GOT3 (cell line): ENCODE measurements at places on chromosomes 1 and 21.

DNA sequence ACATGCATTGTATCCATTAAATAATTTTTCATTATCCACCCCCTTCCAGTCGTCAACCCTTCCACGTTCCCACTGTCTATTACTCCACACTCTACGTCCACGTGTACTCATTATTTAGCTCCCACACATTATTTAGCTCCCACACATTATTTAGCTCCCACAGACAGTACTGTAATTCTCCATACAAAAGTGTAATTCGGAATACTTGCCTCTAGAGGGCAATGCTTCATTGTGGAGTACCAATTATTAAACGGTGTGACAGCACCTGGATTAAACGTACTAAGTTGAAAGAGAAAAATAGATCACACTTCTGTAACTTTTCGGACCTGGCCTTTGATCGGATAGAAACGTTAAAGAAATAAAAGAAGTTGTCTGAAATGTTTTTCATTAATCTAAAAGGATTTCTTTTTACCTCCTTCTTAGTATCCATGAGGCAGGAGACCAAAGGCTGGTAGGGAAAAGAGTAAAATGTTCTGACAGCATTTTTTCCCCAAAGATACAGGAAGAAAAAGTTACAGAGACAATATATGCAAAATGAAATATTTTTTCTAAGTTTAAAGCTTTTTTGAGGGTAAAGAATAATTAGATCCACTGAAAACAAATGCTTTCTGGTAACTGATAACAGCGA, 99.2 kb downstream of the LHX8 start:
- DNase-seq = no peak

- DNase-seq = no peak
Observed at GRCh38 chr1:152566681-152567080, at the start of gene LCE3E. TSS of gene LCE3E (minus strand) at chr1:152566780. CDS start at chr1:152566208, 572 bp downstream.

DNA sequence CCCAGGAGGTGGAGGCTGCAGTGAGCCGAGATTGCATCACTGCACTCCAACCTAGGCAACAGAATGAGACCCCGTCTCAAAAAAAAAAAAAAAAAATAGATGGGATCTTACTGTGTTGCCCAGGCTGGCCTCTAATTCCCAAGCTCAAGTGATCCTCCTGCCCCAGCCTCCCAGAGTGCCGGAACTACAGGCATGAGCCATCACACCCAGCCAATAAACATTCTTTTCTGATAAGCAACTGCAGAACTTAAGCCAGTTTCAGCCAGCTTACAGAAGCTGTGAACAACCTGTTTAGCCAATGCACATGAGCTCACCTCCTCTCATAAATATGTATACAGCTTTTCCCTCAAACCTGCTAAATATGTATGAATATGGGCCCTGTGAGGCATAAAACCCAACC, 3.1 kb upstream of the MIIP start:
- DNase-seq = no peak

- DNase-seq = no peak
Observed at GRCh38 chr1:33072707-33073106, 8.2 kb upstream of the AZIN2 start.

DNA sequence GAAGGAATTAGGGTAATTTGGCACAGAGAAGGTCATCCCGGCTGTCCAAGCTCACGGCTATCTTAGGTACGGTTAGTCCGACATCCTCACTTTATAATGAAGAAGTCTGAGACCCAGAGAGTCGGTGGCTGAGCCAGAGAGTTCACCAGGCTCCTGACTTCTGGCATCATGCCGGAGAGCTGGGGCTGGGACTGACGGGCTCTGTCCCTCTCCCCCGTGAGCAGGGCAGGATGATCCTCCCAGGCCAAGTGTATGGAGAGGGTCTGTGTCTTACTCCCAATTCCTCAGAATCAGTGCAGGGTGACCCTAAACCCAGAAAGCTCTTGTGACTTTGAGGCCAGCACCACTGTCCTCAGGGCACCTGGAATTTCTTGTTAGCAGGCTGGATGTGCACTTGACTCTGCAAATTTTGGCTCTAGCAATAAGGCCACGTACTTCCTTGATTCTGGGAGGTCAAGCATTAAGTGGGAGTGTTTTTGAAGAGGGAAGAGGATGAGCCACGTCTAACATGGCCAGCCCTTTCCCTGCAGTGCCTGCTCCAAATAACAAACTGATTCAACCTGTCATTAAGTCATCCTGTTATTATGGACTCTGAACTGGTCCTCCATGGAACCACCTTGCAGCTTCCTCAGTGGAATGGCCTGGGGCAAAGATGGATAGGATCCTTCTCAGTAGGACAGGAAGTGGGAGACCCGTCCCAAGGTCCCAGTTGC, 20.8 kb upstream of the BTG2 start:
- DNase-seq = no peak

DNA sequence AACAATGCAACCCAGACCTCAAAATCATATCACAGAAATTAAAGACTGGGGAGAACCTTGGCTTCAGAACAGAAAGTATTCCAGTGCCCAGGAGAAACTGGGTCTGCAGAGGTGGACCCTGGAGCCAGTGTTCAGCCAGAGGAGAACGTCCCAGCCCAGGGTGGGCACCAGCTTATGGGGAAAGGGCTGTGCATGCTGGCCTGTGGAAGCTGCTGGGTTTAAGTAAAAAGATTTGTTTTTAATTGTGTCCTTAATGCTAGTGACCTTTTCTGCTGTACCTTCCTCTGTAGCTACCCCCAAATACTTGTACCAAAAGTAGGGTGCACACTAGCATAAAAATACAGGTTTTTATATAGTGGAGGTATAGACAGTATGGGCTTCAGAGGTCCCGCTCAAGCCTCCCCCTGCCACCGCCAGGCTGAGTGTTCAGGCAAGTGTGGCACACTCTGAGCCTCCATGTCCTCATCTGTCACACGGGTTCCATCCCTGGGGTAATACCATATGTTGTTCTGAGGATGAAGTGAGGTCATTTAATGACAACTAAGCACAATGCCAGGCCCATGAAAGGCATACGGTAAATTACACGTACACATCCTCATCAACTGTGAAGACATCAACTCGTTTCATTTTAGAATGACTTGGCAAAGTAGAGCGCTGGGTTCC, 47.0 kb downstream of the SLC37A1 start:
- no peak for DNase-seq

DNA sequence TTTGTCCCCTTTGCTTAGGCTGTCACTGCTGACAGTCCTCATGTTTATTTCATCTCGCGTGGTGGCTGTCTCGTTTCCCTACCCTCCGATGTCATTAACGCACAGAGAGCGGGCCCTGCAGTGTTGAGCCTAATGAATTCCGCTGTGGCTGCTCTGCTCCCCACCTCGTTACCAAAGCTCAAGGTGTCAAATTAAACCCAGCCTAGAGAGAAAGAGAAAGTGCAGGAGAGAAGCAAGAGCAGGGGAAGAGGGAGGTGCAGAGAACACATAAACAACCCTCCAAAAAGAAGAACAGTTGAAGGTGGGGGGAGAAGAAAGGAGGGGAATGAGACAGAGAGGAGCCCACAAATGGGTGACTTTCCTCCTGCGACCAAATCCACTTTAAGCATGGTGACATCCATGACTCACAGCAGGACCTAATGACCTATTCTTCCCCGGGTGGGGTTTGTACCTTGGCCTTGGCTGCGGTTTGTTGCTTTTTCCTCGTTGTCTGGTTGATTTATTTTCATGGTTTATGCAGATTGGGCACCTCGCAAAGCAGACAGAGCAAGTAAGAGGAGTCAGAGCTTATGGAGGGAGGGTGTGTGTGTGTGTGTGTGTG, 92.5 kb downstream of the PBX1 start:
- no peak for DNase-seq

GRCh38 chr1:109487261-109487660, 3.6 kb downstream of the ATXN7L2 start:
- DNase-seq = no peak

DNA sequence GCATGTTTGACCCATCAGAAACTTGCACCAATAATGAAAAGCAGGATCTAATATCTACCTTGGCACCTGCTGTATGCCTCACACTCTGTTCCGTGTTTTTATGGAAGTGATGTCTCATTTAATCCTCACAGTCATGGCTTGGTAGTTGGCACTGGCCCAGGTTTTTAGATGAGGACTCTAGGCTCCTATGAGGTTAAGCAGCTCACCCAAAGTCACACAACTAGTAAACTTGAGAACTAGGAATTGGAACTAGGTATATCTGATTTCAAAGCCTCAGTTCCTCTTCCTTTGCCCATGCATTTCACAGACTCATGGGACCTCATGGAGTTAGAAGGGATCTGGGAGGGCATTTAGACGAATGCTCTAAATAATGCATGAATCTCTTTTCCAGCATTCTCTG, 21.3 kb upstream of the TARBP1 start:
- no peak for DNase-seq

DNA sequence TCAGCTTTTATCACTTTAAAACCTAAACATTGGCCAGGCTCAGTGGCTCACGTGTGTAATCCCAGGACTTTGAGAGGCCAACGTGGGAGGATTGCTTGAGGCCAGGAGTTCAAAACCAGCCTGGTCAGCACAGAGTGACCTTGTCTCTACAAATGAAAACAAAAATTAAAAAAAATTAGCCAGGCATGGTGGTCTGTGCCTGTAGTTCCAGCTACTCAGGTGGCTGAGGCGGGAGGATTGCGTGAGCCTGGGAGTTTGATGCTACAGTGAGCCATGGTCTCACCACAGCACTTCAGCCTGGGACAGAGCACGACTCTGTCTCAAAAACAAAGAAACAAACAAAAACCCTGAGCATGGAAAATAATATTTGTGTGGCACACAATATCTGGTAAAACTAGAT, 143.5 kb upstream of the HNRNPU start:
- no peak for DNase-seq

- DNase-seq = no peak
Observed at GRCh38 chr1:226957714-226958113, 17.6 kb downstream of the COQ8A start.

- no peak for DNase-seq
Observed at GRCh38 chr1:111516005-111516535, 12.6 kb upstream of the ADORA3 start.

- no peak for DNase-seq
Observed at GRCh38 chr1:12220890-12221289, 8.9 kb upstream of the VPS13D start.

DNA sequence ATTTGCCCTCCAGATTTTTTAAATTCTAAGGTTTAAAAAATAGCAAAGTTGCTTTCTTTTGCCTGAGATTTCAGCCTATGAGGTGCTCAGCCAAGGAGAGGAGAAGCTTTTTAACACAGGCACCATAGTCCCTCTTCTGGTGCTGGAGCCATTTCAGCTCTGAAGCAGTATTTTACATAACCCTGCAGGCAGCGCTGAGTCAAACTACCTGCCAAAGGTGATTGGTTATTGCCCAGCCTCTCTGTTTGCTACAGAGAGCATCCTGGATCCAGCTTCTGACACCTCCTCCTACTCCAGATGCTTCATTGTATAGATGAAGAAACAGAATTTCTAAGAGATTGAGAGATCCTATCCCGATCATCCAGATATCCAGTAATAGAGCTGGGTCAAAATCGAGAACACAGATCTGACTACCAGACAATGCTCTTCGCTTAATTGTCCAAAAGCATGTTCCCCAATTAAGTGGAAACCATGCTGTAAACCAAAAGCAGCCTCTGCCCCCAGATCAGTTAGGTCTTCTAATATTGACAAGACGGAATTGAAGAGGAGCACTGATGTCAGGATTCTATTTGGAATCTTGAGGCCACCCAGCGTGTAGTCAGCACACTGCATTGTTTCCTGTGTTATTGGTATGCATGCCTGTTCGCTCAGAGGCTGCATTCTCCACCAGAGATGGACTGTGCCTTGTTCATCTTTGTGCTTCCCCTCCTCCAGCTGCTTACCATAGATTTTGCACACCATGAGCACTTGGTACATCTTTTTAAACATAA, 22.1 kb downstream of the RGS8 start:
- no peak for DNase-seq

GRCh38 chr1:85279458-85280080, 3.1 kb upstream of the BCL10 start:
- no peak for DNase-seq

- no peak for DNase-seq
Observed at GRCh38 chr1:99756598-99756997, 9.8 kb downstream of the FRRS1 start.

- DNase-seq = no peak
Observed at GRCh38 chr1:111509997-111510375, 6.6 kb upstream of the ADORA3 start.

DNA sequence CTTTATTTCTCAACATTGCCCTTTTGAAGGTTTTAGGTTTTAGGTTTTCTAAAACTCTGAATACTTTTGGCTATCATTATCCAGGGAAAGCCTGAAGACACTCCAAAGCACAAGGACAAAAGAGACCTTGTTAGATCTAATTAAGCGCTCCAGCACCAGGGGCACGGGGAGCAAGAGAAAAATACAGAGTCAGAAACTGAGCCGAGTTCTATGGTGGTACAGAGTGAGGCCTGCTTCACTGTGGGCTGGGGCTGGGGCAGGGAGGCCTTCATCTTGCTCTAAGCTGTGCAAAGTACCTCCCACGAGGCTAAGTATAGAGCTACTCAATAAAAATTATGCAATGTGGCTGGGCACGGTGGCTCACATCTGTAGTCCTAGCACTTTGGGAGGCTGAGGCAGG, 19.7 kb upstream of the RAB4A start:
- no peak for DNase-seq

DNA sequence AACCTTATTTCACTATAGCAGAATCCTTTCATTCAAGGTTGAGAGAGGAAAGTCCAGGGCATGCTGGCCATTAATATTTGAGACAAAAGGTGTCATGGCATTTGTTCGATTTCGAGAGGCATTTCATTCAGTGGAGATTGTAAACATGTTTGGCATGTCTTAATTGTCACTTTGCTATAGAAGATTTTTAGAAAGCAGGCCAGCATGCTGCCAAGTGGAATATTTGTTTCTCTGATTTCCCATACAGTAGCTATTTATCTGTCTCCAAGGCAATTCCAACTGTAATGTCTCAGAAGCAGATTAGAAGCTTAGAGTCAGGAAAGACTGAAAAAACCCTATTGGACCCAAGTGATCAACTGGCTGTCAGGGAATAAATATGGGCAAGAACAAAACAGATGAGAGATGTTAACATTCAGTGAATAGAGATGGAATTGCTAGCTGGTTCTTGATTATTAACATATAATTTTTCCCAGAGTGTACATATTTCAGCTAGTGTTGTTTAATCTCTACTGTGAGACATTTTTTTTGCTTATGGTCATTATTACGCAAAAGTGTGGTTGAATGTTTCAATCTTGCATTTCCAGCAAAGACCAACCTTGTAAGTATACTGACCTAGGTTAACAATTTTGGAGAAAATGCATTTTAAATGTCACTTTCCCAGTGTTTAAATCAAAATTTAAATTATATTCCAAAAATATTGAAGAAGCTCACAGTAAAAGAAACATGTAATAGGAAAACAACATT, 174.6 kb downstream of the KCNK2 start:
- DNase-seq = no peak
